ENCODE measurements at places on chromosomes 11 and 22.

GRCh38 chr22:28000361-28000760, 81.3 kb upstream of the PITPNB start:
- no peak for DNase-seq

DNA sequence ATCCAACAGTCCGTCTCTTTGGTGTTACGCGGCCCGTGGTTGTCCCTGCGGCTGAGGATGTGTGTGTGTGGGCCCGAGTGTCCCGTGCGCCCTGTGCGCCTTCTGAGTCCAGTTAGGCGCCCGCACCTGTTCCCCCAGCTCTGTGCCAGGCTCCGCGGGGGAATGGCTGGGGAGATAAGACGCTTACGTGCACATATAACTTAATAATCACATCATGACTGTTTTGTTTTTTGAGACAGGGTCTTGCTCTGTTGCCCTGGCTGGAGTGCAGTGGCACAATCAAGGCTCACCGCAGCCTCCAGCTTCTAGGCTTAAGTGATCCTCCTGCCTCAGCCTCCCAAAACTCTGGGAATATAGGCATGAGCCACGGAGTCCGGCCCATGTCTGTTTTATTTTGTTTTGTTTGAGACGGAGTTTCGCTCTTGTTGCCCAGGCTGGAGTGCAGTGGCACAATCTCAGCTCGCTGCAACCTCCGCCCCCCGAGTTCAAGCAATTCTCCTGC, 817 bp downstream of the ARL2 start:
- DNase-seq = no peak

GRCh38 chr11:68689737-68690625, 5.6 kb downstream of the GAL start:
- no peak for DNase-seq

DNA sequence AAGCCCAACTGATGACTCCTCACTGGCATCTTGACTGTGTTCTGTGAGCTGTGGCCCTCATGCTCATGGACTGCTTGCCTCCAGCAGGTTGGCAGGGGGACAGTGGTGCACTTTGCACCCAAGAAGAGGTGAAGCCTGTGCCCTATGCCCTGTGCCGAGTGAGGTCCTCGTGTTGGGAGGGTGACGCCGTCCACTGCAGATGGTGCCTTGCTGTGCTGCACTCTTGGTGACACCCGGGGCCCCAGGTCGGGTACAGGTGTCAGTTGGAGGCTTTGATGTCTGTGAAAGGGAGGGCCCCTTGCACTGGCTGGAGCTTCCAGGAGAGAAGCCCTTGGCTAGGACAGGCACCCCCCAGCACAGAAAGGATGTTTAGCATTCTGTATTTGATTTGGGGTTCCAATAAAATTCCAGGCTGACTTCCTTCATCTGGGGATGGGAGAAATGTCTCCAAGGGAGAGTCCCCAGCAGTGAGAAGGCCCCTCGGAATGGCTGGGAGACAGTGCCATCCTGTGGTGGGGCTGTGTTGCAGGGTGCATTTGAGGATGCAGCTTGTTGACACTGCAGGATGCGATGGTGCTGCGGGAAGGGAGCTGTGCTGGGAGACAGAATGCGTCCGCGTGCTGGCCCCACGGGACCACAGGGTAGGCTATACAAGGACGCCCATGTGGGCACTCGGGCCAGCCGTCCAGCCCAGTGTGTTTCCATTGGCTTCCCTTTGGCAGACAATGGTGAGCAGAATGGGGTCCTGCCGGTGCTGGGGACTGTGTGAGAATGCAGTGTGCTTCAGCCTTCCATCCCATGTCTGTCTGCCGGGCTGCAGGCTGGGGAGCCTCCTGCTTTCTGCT, 2.5 kb upstream of the ZDHHC8 start:
- peak; percentile 39 for DNase-seq

GRCh38 chr11:24793479-24793878, 296.6 kb downstream of the LUZP2 start:
- DNase-seq = no peak

DNA sequence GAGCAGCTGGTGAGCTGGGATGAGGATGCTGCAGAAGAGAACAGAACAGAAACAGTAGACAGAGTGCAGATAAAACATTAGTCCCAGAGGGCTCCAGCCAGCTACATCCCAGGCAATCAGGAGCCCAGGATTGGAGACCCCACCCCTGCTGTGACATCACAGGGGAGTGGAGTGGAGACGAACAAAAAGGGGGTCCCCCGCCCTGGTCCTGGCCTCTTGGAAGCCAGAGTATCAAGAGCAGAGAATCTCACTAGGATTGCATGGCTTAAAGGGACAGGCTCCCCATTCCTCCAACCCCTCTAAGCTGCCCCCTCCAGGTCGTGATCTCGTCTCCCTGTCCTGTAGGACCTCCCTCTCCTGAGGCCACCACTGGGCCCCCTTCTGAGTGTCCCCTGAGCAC, at the start of gene P2RX3:
Gene P2RX3, plus strand, starts transcription at position 211 of the 400 bp plus-strand sequence. CDS start 199 bp downstream, outside the sequence.
- no peak for DNase-seq

GRCh38 chr11:59224351-59224928, 11.7 kb upstream of the MPEG1 start:
- peak; percentile 4 for DNase-seq

GRCh38 chr11:40161854-40162410, 1297.5 kb downstream of the LRRC4C start:
- no peak for DNase-seq

GRCh38 chr22:27501191-27501936, 300.2 kb downstream of the MN1 start:
- no peak for DNase-seq

GRCh38 chr11:14645015-14645912, 1.7 kb downstream of the PDE3B start:
- peak; percentile 40 for DNase-seq

DNA sequence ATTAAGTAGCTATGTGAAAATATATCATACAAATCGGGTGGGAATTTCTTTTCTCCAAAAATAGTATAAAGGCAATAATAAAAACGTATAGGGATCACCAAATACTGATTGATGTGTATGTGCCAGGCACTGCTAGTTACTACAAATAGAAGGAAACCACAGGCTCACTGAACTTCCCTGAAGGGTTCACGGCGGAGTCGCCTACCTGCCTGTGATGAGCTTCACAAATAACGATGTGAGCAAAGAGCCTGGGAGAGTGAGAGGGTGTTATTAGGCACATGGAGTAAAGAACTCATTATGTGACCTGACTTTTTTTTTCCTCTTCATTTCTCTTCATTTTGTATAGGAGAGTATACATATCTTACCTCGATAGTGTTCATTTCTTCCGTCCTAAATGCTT, 36.0 kb upstream of the L3MBTL2 start:
- no peak for DNase-seq

DNA sequence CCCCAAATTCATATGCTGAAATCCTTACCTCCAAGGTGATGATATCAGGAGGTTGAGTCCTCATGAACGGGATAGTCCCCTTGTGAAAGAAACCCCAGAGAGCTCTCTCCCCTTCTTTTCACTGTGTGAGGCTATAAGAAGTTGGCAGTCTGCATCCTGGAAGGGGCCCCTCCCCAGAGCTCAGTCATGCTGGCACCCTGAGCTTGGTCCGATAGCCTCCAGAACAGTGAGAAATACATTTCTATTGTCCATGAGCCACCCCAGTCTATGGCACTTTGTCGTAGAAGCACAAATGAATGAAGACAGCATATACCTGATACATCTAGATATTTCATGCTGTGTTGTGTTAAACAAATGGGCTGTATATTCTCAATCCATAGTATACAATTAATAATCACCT, 81.1 kb upstream of the CRTAM start:
- DNase-seq = no peak

DNA sequence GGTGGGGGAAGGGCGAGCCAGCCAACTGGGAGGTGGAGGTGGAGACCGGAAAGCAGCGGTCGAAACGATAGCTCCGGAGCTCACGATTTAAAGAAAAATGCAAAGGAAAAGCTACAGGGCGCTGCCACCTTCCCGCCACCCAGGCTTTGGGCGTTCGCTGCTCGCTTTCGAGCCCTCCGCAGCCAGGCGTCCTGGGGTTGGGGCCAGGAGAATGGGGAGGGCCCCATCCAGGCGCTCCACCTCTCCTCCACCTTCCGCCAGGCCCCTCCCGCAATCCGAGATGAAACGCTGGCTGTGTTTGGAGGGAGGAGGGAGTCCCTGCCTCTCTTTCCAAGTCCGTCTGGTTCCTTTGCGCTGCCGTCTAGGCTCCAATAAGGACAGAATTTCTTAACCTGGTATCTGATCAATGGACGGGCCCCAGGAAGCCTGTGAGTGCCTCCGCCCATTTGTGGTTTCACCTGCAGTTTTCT, 483 bp upstream of the ABTB2 start:
- peak; percentile 61 for DNase-seq

GRCh38 chr11:123051146-123051545, 10.8 kb downstream of the HSPA8 start:
- DNase-seq = no peak

DNA sequence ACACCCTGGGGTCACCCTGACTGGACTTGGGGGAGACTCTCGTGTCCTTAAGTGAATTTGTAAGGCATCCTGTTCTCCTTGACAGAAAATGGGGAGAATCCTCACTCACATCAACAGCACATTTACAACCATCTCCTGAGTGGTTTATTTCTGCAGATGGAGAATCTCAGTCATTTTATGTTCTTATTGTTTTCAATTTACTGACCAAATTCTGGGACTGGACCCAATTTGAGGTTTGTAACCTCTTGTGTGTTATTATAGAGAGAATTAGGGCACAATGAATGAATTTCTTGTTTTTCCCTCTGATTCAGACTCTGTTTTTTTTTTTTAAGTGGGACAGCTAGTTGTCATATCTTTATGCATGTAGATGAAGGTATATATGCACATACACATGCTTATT, 104.9 kb downstream of the ADAMTS15 start:
- no peak for DNase-seq
